CD8-positive, alpha-beta memory T cell (primary cell): ENCODE measurements at places on chromosomes 7 and 10.

- peak; percentile 70 for DNase-seq
Observed at GRCh38 chr10:103915796-103916195, 2.2 kb downstream of the STN1 start.

- DNase-seq: no peak
Observed at GRCh38 chr7:151389768-151390597, 19.9 kb downstream of the WDR86 start.

DNA sequence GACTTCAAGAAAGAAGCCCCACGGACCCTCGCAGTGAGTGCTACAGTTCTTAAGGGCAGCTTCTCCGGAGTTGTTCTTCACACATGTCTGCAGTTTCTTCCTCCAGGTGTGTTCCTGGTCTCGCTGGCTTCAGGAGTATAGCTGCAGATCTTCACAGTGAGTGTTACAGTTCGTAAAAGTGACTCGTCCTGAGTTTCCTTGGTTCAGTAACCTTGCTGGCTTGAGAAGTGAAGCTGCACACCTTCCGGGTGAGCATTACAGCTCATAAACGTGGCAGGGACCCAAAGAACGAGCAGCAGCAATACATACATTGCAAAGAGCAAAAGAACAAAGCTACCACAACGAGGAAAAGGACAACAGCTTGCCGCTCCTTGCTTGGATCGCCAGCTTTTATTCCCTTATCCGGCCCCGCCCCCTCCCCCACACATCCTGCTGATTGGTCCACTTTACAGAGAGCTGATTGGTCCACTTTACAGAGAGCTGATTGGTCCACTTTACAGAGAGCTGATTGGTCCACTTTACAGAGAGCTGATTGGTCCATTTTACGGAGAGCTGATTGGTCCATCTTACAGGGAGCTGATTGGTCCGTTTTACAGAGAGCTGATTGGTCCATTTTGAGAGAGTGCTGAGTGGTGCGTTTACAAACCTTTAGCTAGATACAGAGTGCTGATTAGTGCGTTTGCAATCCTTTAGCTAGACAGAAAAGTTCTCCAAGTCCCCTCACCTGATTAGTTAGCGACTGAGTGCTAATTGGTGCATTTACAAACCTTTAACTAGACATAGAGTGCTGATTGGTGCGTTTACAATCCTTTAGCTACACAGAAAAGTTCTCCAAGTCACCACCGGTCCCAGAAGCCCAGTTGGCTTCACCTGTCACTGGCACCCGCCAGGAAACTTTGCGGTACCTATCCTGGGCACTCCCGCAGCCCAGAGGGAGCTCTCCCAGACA, 165.3 kb downstream of the AGMO start:
- DNase-seq: no peak

- DNase-seq: no peak
Observed at GRCh38 chr10:102837230-102837721, at the start of gene CYP17A1. CYP17A1 (minus strand) TSS chr10:102837413; CDS start chr10:102837361, 52 bp downstream.

- no peak for DNase-seq
Observed at GRCh38 chr7:27745064-27745583, 5.2 kb downstream of the TAX1BP1 start.

GRCh38 chr10:810351-810846, 120.9 kb upstream of the DIP2C start:
- no peak for DNase-seq

GRCh38 chr10:15211464-15211979, 43.0 kb upstream of the NMT2 start:
- no peak for DNase-seq

GRCh38 chr7:151863386-151864079, 13.4 kb downstream of the PRKAG2 start:
- peak; percentile 44 for DNase-seq

GRCh38 chr7:28267012-28267411, 86.4 kb upstream of the JAZF1 start:
- no peak for DNase-seq

- DNase-seq: no peak
Observed at GRCh38 chr7:111528331-111528730, 34.0 kb downstream of the IMMP2L start.

- DNase-seq: no peak
Observed at GRCh38 chr10:77566236-77566635, 71.4 kb downstream of the KCNMA1 start.

DNA sequence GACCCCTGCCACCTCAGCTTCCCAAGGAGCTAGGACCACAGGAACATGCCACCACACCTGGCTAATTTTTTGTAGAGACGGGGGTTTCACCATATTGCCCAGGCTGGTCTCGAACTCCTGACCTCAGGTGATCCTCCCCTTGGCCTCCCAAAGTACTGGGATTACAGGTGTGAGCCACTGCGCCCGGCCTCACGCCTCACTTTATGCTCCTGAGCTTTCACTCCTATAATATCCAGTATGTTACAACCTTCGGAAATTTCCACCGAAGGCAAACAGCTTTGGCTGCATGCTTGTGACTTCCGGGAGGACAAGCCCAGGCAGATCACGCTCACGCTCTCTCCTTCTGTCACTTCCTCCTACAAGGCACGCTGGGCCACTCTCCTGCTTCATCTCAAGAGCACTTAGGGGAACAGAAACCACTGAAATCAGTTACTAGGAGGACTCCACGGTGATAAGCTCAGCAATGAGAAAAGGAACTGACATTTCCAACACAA, 4.4 kb upstream of the MAD1L1 start:
- no peak for DNase-seq

DNA sequence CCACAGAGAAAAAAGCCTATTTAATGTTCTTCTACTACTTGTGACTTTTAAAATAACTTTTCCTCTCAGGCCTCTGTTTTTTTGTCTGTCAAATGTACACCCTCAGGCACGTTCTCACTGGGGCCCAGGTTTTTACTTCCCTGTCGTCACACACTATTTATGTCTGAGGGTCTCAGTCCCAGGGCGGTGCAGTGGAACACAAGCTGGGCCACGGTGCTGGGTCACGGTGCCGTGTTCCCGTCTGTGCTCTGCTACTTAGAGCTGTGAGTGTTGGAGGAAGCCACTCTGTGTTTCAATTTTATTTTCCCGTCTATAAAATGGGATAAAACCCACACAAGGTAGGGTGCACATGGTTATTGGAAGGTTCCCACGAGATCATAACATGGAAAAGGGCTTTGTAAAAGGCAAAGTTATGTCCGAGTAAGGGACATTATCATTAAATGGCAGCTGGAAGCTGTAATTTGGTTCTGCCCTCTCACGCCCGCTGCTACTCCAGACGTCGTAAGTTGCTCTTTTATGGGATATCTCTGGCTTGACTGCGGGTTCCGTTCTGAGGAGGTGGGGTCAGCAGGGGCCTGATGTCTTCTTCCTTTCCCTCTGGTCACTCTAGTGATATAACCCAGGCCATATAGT, 25.2 kb downstream of the ZNF775 start:
- no peak for DNase-seq

GRCh38 chr7:115827305-115828045, 203.1 kb downstream of the TFEC start:
- no peak for DNase-seq
